Nasal cavity respiratory epithelium epithelial cell of viscerocranial mucosa (primary cell): ENCODE measurements at places on chromosomes 16 and 17. TPM values are rescaled to one million over a fixed set of nuclear protein-coding genes. Genes with fewer than 3 reads are reported as not detected.

C16orf86 gene
- total RNA-seq: 0.34 and 0.85 TPM in 2 replicates

CD300E gene
- total RNA-seq: not detected in 2 replicates

KRT32 gene
- not detected in 2 replicates for total RNA-seq

COPRS gene
- 44.9 and 55.4 TPM in 2 replicates for total RNA-seq

KRTAP1-5 gene
- total RNA-seq: not detected in 2 replicates

SLC16A6 gene
- 0.14 and 0.68 TPM in 2 replicates for total RNA-seq

TMEM204 gene
- under 0.01 and 0.28 TPM in 2 replicates for total RNA-seq

ATP2A1 gene
- total RNA-seq: under 0.01 and 0.43 TPM in 2 replicates

GCGR gene
- total RNA-seq: 0.07 TPM in 1 of 2 replicates, not detected in the other

CPNE7 gene
- total RNA-seq: 1.00 and 3.1 TPM in 2 replicates

NOD2 gene
- total RNA-seq: 10.6 and 17.4 TPM in 2 replicates

PRAC2 gene
- total RNA-seq: not detected in 2 replicates

TPSD1 gene
- total RNA-seq: not detected in 2 replicates

IGSF6 gene
- total RNA-seq: 0.07 and 0.68 TPM in 2 replicates

KRTAP4-9 gene
- total RNA-seq: not detected in 2 replicates

CCL13 gene
- total RNA-seq: not detected in 2 replicates

OR3A1 gene
- total RNA-seq: not detected in 2 replicates

SSTR5 gene
- total RNA-seq: not detected in 2 replicates

BCAR1 gene
- total RNA-seq: 30.1 and 77.1 TPM in 2 replicates

HES7 gene
- total RNA-seq: 0.28 and 1.0 TPM in 2 replicates

SDR42E1 gene
- total RNA-seq: 28.5 and 37.9 TPM in 2 replicates

SPIRE2 gene
- 0.68 and 2.9 TPM in 2 replicates for total RNA-seq

HBA1 gene
- total RNA-seq: not detected in 2 replicates

ADAP2 gene
- 1.2 and 9.9 TPM in 2 replicates for total RNA-seq

ARSG gene
- total RNA-seq: 0.71 and 1.4 TPM in 2 replicates

ABCA9 gene
- 0.34 and 0.71 TPM in 2 replicates for total RNA-seq

HBA2 gene
- total RNA-seq: not detected in 2 replicates

TMEM107 gene
- 17.7 and 18.1 TPM in 2 replicates for total RNA-seq

HOXB1 gene
- total RNA-seq: not detected in 2 replicates

TBC1D26 gene
- total RNA-seq: under 0.01 and 0.21 TPM in 2 replicates

IGF2BP1 gene
- total RNA-seq: under 0.01 and 0.07 TPM in 2 replicates

HSF4 gene
- total RNA-seq: 2.4 and 8.4 TPM in 2 replicates

SBK1 gene
- total RNA-seq: under 0.01 and 0.28 TPM in 2 replicates

KLHL10 gene
- total RNA-seq: 0.14 TPM in 1 of 2 replicates, not detected in the other

SLC22A31 gene
- 0.14 and 0.34 TPM in 2 replicates for total RNA-seq

TBC1D3D gene
- under 0.01 and 0.07 TPM in 2 replicates for total RNA-seq

SLC38A8 gene
- 0.34 TPM in 1 of 2 replicates, not detected in the other for total RNA-seq

CD300H gene
- total RNA-seq: not detected in 2 replicates

SPN gene
- total RNA-seq: not detected in 2 replicates

UBB gene
- 579 and 1,064 TPM in 2 replicates for total RNA-seq

MMP25 gene
- total RNA-seq: 0.21 and 0.34 TPM in 2 replicates

DPEP2 gene
- total RNA-seq: not detected in 2 replicates

MRTFB gene
- total RNA-seq: 7.5 and 25.8 TPM in 2 replicates

SLC9A5 gene
- total RNA-seq: 0.34 and 0.43 TPM in 2 replicates

MYOCD gene
- total RNA-seq: not detected in 2 replicates

GPR179 gene
- total RNA-seq: under 0.01 and 0.14 TPM in 2 replicates
